Left forelimb (tissue), 1 donor: ENCODE measurements at places on chromosomes 6 and 20.

DNA sequence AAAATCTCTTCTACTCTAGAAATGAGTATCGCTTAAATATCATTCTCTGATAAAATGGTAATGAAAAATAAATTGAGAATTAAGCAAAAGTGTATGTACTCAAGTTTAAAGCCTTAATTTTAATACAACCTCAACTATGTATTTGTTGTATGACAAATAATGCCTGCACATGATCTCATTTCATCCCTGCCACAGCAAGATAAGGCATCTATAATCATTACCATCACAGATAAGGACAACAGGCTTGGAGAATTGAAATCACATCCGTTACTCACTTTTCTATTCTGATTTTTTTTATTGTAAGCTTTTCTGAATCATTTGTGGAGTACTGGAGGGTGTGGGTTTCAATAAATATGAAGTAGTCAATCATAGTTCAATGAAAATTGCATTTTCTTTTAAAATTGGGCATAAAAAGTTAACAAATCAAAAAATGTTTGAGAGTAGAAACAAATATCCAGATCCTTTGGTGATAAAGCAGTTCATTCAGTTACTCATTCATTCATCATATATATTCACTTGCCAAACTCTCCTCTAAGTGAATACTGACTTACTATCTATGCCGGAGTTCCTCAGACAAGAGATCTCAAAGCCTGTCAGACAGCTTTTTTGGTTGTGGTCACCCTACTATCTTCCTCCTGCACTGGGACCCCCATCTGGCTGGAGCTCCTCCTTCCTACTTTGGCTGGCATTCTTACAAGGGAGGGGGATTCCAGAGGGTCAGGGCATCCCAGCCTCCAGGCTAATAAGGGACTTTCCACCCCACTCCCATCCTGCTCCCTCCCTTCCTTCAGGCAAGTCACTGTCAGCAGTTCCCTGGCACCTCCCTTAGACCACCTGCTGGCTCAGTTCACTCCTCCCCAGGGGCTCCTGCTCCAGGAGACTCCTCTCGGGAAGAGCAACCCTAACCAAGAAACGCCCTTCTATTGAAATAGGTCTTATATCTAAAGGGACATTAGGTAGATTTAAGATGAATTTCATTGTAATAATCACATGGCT is 118.6 kb downstream of the OGFRL1 start:
- DNase-seq, result no peak

GRCh38 chr6:150275489-150275888 is 93.3 kb upstream of the IYD start:
- peak; percentile 17 for DNase-seq

DNA sequence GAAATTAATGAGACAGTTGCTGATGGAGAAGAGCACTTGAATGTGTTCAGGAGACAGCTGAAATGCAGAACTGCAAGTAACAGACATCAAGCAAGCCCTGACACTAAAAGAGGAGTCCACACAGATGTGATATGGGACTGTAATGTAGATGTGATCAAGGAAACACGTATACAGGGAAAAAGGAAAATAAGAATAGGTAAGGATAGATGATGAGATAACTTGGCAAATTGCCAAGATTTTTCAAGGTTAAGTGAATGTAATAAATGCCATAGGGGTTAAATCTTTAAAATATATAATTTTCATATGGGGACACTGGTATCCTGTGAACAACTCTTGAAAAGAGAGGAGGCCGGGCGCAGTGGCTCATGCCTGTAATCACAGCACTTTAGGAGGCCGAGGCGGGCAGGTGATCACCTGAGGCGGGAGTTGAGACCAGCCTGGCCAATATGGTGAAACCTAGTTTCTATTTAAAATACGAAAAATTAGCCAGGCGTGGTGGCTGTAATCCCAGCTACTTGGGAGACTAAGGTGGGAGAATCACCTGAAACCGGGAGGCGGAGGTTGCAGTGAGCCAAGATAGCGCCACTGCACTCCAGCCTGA is 7.2 kb upstream of the SNX14 start:
- no peak for DNase-seq

- no peak for DNase-seq
Measured at GRCh38 chr6:89997456-89998445, 103.5 kb downstream of the GJA10 start.

- no peak for DNase-seq
Measured at GRCh38 chr20:2763186-2763585, 37.2 kb downstream of the CPXM1 start.

GRCh38 chr6:23977706-23978105 is 148.3 kb upstream of the NRSN1 start:
- DNase-seq, result no peak

DNA sequence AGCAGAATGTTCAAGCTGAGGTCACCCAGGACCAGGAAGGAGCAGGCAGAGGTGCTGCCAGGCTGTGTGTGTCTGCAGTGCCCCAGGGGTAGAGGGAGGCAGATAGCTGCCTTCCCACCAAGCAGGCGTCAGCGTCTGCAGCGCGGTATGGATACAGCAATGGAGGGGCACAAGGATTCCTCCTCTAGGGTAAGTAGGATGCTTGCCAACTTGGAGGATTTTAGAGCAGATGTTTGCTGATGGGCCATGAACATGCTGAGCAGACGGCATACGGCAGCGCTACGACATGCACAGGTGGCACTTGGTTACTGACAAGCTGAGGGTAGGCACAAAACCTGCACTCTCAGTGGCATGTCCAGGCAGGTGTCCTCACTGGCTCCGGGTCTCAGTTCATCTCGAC is 48.1 kb downstream of the PSMG4 start:
- DNase-seq, result no peak

DNA sequence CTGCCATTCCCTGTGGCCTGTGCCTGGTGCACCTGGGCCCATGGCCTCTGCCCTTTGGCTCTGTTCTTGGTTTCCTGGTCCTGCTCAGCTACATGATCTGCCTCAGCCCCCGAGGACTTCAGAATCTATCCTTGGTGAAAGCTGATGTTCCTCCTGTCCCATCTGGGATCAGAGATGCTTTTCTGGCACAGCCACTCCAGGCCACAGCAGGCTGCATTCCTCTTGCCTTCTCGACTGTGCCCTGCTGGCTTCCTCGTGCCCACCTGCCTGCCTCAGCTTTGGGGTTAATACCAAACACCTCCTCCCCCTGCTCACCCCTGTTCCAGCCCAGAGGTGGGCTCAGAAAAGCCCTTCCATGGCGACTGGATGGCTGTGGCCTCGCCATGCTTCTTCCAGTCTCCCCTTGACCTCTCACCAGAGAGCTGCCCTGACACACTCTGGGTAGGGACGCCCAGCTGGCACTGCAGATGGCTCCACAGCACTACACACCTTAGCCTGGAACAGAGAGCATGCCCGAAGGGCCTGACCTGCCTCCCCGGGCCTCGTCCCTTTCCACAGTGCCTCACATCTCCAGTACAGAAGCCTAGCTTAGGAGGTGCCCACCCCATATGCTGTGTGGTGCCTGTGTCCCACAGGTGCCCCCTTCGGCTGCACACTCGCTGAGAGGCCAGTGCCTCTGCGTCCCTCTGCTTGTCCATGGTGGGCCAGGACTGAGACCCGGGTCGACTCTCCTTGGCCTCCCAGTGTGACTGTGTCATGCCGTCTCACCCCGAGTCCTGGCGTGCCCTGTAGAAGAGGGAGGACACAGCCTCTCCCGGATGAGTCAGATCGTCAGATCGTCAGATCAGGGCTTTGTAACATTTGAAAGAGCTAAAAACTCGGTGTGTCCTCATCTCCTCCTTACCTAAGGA is 148.8 kb downstream of the DTNBP1 start:
- no peak for DNase-seq

DNA sequence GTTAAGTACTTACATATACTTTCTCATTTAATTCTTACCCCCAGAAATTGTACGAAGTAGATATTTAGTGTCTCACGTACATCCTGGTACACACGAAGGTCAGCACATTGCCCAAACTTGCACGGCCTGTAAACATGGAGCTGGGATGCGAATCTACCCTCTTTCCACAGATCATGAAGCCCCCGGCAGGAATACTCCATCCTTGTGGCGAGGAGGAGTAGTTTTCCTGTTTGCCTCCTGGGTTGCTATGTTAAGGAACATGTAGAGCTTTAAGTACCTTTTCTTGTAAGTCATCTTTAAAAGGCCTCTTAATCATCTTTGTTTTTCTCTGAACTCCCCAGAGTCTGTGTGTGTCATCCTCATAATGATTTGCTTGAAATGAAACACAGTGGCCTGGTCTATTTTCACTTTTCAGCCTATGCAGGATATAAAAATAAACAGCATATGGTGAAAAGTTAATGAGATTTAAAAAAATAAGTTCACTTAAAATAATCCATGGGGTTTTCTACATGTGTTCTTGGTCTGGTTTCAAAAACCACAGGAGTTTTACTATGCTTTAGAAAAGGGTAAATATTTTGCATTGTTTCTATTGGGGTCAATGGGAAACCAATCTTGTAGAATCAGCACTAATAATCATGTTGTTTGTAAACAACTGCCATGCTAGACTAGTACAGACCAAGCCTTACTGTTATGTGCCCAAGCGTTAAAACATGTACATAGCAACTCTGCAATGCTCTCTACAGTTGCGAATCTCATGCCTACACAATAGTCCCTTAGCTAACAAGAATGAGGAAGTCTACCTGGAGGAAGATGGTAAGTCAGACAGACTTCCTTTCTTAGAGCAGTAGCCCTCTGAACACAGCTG is 9.3 kb upstream of the ARID1B start:
- DNase-seq, result no peak

DNA sequence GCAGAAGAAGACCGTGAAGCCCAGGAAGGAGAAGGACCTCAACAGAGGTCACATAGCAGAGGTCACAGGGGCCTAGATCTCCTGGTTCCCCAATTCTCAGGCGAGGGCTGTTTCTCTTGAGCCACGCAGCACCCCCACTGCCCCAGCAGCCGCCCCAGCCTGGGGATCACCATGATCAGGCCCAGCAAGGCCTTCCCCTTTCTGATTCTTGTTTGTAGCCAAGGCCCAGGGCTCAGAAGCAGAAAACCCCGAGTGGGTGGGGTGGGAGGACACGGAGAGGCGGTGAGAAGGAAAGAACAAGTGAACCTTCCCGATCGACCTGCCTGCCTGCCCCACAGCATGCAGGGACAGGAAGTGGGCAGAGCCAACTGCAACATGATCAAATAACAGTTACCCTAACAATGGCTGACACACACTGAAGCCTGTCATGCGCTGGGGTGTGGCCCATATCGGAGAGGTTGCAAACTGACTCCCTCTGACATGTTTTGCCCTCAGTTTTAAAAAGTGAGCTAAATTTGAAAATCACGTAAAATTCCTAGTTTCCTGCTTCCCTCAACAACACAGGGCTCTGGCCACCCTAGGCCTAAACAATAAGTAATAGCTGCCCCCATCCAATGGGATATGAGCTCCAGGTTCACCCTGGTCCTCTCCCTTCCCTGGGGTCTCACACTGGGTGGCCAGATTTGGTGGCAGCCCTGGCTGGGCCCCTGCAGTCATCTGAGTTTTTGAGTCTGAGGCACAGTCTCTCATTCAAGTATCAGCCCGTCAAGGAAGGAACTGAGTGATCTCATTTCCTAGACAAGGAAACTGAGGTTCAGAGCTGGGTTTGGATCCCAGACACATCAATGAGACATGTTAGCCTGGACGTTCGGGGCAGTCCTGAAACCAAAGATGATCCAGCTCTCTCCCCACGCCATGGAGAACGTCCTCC is 6.5 kb downstream of the PEDS1 start:
- DNase-seq, result no peak
